ENCODE measurements at places on chromosomes 3 and 15.

DNA sequence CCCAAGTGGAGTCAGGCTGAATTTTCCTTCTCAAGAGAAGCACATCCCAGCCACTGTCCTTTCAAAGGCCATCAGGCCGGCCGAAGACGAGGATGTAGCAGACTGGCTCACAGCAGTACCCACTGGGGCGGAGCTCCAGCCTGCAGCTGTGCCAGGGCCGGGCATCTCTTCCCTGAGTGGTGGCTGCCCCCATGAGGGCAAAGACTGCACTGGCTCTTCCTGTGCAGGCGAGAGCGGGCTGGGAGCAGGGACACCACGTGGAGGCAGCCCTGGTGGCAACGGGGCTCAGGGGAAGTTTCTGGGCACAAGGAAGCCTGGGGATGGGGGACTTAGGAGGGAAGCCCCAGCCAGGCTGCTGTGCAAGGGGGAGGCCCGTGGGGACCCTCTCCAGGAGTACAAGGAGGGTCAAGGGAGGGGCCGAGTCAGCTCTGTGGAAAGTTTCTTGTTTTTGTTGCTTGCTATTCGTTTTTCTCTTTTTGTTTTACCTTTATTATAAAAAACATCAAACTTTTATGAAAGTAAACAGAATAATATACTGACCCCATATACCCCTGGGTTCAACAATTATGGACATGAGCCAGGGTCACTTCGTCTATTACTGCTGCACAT lies 66.1 kb downstream of the RPN1 start:
- DNase-seq = peak; percentile 74

- no peak for DNase-seq
These were observed 83.9 kb upstream of the MYO5C start for GRCh38 chr15:52379395-52380106.

- DNase-seq = no peak
These were observed 26.3 kb downstream of the NRG4 start for GRCh38 chr15:75985971-75986370.

- no peak for DNase-seq
These were observed 59.8 kb downstream of the LRRC3B start for GRCh38 chr3:26682406-26682805.

GRCh38 chr3:47319956-47320355 lies 37.2 kb downstream of the KLHL18 start:
- DNase-seq = no peak

DNA sequence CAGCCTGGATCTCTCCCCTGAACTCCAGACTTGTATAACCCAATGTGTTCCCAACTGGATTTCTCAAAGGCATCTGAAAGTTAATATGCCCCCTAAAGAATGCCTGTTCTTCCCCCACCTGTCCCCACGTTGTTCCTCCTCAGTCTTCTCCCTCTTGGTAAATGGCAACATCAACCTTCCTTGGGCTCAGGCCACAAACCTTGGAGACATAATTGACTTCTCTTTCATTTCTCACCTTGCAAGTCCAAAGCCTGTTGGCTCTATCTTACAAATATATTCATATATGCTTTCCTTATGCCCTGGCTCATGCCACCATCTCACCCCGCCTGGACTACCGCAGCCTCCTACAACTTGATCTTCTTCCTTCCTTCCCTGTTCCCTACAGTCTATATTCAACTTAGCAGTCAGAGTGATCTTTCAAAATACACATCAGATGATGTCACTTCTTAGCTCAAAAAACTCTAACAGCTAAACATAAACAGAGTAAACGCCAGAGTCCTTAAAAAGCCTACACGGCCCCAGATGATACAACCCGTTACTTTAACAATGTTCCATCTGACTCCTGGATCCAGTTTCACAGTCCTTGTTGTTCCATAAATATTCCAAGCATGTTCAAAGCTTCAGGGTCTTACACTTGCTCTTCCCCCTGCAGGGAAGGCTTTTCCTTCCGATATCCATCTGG lies 66.2 kb downstream of the ETV5 start:
- no peak for DNase-seq

GRCh38 chr3:177604181-177604580 lies 406.9 kb upstream of the TBL1XR1 start:
- no peak for DNase-seq

- peak; percentile 55 for DNase-seq
These were observed 35.0 kb upstream of the ABHD17C start for GRCh38 chr15:80660119-80660518.

DNA sequence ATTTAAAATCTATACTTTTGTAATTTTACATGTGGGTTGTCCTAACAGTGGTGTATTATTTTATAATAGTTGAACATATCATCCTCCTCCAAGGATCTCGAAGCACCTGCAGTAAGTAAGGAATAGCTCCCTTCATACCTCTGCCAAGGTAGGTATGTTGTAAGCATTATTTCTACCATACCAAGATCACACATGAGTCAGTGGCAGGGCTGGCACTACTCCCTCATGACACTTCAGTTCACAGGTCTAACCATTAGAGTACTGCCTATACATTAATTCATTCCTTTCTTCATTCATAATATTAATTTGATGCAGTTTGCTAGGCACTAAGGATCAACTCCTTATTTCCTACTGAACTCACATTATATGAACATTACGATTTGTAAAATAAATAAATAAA lies 11.9 kb upstream of the LEKR1 start:
- no peak for DNase-seq

GRCh38 chr3:132256989-132257388 lies 60.2 kb upstream of the ACP3 start:
- DNase-seq = peak; percentile 50

DNA sequence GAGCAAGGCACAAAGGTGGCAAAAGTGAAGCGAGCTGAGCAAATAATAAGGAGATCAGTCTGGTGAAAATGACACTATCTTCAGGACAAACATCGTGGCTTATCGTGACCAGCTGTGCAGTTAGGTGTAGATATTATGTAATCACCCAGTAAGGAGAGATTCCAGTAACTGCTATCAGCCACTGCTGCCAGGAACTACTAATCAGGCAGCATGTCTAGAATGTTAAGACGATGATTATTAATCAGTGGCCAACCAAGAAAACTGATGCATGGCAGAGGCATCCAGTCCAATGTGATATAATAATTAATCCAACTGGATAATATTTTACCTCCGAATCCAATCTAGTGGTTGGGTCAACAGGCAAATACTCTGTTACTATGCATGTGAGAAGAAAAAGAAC lies 252.7 kb upstream of the ZPLD1 start:
- no peak for DNase-seq

DNA sequence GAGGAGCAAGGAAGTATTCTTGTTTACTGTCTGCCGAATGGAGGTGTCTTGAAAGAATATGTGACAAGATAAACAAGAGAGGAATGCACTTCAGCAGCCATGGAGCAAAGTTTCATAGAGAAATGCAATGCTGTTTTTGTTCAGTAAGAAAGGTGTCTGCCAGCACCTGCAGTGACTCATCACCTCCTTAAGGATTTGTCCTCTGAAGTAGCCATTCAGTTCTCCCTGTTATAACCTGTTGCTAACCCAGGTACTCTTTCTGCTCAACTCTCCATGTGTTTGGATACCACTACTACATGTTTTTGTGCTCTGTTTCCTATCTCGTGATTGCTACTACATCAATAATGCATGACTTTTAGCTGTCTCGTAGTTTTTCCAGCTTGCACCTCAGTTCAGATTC lies 328.9 kb downstream of the CHL1 start:
- DNase-seq = no peak

DNA sequence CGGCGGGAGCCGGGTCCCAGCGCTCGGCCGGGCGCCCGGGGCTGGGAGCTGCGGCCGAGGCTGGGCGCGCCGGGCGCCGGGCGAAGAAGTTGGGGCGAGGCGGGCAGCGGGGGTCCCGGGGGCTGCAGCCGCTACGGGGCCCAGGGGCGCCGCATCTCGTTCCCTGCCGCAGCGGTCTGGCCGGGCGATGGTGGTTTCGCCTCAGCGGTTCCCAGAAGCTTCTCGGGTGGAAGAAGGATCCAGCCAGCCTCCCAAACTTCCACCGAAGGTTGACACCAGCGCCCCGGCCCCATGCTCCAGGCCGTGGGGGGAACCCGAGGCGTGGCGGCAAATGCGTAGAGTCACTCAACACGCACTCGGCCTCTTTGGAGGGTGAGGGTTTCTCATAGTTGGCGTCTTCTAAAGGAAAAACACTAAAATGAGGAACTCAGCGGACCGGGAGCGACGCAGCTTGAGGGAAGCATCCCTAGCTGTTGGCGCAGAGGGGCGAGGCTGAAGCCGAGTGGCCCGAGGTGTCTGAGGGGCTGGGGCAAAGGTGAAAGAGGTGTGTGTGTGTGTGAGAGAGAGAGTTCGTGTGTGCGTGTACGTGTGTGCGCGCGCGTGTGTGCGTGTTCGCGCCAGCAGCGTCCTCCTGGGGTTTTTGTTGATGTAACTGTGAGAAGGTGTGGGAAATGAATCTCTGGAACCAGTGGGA lies 940 bp downstream of the BOC start:
- no peak for DNase-seq

DNA sequence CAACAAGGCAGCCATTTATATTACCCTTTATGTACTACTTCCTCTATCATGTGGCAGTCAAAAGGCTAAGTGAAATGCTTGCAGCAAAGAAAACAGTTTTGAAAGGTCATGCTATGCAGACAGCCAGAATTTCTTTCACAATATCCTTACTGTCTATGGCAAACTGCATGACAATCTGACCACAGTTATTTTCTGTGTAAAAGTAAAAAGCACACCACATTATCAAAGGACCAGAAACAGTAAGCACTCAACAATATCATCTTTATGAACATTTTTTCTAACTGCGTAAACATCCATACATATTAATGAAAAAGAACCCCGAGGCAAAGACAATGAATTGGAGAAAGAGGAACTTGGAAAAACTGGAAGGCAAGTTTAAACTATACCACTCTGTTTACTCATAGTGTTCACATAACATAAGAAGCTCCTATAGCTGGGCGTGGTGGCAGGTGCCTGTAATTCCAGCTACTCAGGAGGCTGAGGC lies 47.9 kb downstream of the PIK3CB start:
- DNase-seq = no peak

GRCh38 chr3:117052395-117052794 lies 342.8 kb downstream of the TUSC7 start:
- no peak for DNase-seq

DNA sequence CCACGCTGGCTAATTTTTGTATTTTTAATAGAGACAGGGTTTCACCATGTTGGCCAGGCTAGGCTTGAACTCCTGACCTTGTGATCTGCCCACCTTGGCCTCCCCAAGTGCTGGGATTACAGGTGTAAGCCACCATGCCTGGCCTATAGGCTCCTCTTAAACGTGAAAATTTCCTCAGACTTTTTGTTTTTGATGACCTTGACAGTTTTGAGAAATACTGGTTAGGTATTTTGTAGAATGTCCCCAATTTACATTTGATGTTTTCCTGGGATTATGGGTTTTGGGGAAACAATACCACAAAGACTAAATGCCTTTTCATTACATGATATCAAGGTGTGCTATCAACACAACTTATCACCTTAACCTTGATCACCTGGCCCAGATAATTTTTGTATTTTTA lies 20.7 kb downstream of the BCL2A1 start:
- no peak for DNase-seq

DNA sequence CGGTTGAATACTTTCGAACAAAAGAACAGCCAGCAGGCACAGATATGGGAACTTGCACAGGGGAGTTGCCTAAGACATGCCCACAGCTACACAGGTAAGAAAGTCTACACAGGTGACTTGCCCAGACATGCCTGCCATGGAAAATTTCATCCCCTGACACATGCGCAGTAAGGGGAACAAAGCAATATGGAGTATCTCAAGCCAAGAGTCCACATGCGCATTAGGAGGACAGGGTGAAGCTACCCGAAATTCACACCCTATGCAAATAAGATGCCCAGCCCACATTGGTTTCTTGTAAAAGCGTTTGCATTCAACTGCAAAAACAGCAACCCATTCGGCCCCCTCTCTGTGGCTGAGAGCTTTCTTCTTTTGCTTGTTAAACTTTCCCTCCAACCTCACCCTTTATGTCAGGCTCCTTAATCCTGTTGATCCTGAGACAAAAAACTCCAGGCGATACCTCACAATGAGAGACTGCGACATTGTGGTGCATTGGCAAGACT lies 49.3 kb upstream of the TRPM1 start:
- DNase-seq = no peak

GRCh38 chr15:80970658-80971057 lies 19.0 kb downstream of the MESD start:
- DNase-seq = no peak

GRCh38 chr3:76811418-76811817 lies 228.5 kb upstream of the ROBO2 start:
- DNase-seq = no peak

- no peak for DNase-seq
These were observed 397.2 kb downstream of the MECOM start for GRCh38 chr3:169266351-169266750.

- no peak for DNase-seq
These were observed 21.6 kb upstream of the TIGIT start for GRCh38 chr3:114272271-114272670.

DNA sequence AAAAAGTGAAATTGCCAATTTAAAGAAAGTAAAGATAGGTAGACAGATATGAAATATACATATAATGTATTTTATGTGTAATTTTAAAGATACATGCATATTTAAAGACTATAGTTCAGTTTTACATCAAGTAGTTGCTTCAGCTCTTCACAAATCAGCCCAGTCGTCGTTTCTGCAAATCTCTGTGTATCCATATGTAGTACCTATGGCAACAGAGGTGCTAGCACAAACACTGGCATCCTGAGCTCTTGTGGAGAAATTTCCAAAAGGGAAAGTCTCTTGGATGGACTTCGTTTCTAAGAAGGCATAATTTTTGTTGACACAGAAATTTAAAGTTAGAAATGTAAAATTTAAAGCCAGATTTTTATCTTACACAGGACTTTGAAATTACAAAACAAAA lies 1284.7 kb downstream of the ROBO1 start:
- DNase-seq = no peak

DNA sequence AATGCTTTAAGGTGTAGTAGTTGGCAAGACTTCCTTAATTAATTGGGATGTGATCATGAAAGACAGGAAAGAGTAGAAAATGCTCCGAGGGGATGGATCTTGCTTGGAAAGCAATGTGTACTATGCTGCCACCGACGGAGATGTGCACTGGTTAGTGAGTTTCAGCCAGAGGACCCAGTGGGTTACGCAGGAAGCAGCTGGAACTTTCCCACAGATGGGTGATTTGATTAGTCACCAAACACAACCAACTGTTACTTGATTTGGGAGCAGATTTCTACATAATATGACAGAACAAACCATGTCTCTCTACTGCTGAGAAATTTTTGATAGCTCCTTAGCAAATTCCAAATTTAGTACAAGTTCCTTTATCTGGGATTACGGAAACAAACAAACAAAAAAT lies 245.4 kb upstream of the MCTP2 start:
- no peak for DNase-seq

- DNase-seq = no peak
These were observed 5.4 kb downstream of the NDUFB4 start for GRCh38 chr3:120601554-120601953.

DNA sequence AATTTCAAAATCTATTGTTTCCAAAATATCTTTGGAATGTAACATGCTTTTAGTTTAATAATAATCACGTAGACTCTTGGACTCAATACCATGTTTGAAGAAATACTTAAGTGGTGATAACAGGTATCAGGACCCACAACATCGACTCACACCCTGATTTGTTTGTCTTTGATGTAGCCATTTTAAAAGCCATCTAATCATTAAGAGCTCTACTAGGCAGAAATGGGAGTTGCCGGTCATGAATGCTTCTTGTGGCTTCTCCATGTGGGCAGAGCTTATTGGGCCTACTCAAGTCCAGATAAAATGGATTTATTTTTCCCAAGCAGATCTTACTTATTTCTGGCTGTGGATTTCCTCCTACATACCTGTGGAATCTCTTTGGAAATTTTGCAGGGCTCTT lies 261.6 kb upstream of the NR2F2 start:
- DNase-seq = no peak

Data from prostate gland (tissue), 2 donors.